ENCODE measurements at places on chromosomes 1 and 21.

DNA sequence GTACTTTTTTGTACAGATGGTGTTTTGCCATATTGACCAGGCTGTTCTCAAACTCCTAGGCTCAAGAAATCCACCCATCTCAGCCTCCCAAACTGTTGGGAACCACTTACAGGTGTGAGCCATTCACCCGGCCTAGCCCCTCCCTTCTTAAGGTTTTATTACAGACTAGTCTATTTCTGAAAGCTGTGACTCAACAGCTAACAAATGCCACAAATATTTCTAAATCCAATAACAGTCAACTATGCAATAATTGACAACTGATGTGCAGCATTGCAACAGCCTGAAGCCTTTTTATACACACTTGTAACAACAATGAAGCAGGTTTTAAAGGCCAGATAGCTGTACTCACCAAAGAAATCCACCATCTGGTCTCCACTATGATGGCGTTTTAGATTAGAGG is 51.4 kb downstream of the GRIK1 start:
- peak; percentile 47 for DNase-seq

DNA sequence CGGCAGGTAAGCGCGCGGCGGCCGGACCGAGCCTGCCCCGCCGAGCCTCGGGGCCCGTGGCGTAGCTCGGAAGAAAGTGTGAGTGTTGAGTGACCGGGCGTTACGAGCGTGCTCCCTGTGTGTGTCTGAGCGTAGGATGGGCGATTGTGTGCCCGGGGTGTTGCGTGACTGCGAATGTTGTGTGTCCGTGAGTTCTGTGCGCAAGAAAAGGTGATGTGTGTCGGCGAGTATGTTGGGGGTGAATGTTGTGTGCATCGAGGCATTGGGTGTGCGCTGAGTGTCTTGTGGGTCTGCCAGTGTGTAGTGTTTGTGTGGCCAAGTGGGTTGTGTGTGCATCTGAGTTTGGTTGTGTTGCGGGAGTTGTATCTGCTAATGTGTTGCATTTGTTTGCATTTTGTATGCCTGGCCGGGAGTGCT is 398 bp downstream of the PTPRU start:
- no peak for DNase-seq

GRCh38 chr1:154502744-154503115 is 518 bp upstream of the SHE start:
- no peak for DNase-seq

DNA sequence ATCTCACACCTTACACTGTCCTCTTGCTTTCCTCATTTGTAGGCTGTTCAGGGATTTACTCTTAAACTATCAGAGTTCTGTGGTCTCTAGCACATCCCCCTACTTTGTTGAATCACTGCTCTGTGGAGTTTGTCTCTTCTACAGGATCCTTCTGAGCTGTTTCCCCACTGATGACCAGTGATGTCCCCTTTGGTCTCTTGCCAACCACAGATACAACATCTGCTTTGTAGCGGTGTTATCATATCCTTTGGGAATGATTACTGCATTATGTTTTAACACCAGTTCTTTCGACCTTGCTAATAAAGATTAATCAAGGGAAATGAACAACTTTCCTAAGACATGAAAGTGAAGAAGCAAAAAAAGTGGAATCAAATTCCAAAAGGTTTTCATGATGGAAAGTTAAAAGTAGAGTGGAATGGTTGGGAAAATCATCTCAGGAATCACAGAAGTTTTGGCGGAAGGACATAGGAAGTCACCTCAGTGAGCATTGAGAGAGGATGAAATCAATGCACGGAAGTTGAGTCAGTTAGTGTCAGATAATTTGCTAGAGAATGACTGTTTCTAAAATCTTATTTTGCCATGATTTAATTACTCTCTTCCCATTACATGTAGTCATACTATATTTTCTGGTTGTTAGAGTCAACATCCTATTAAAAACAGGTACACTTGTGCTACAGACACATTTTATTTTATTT is 11.2 kb downstream of the OR10K2 start:
- no peak for DNase-seq

DNA sequence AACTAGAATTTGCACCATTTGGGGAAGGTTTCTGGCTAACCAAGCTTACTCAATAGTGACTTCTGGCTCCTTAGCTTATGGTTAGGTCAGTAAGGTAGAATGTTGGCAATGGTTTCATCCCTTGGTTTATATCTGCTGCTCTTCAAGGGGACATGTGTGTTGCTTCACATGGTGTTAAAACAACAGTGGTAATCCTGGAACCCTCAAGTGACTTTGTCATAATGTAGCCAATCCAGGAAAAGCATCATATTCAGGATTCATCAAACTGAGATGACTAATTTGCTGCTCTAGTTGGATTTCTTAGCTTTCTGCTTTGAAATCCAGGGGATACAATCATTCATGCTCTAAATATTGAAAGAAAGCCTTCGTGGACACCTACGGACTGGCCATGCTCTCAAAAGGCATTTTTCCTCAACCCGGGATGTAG is 108.7 kb downstream of the RGL1 start:
- peak; percentile 44 for DNase-seq
